DMS153 (cell line): ENCODE measurements at places on chromosomes 7 and 10.
A peak's percentile ranks its signal among the peaks of the same experiment; 100 is the strongest.

DNA sequence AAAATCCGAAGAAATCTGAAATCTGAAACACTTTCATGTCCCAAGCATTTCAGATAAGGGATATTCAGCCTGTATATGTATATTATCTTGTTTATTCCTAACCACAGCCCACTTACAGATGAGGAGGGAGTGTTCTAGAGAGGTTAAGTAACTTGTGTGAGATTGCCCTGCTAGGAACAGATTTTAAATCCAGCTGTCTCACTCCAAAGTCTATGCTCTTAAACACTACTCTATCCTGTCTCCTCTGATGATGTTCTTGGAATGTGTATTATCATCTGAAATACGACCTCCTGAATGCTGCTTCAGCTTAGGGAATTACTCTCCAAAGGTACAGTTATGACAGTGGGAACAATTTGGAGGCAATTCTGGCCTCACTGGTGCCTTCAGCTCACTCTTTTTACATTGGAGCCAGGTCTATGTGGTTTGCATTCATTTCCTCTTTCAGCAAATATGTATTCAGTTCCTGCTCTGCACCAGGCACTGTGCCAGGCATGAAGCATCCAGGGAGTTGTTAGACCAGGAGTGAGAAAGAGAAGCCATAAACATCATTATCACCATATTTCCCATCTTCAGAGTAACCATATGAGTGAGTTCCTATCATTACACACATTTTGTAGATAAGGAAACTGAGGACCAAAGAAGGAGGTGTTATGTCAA, 70.2 kb downstream of the NOC3L start:
- DNase-seq: no peak

- no peak for DNase-seq
Observed at GRCh38 chr10:90028312-90028711, 326.9 kb downstream of the KIF20B start.

GRCh38 chr7:122768827-122769226, 66.1 kb upstream of the RNF148 start:
- no peak for DNase-seq

- DNase-seq: no peak
Observed at GRCh38 chr10:70906953-70907636, 18.7 kb upstream of the PCBD1 start.

DNA sequence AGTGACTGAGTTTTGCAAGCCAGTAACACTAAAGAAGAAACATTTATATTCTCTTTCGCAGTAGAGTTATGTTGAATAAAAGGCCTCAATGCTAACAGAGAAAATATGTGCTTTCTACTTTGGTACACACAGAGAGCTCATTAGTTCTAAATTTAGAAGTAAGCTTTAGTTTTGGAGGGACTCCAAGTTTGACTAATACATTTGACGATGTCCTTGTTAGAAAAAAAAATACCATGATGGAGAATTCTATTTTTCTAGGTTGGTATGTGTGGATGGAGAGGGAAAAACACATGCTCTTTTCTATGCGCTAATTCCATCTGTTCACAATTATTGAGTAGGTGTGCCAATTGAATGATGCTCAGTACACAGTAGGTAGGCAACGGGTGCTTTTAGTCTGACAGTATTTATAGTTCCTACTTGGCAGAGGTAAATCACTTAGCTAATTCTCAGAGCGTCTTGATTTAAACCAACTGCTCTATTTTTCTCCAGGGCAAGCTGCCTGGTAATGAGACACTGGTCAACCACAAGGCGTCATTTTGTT, 327.2 kb upstream of the AKR1E2 start:
- peak; percentile 16 for DNase-seq

DNA sequence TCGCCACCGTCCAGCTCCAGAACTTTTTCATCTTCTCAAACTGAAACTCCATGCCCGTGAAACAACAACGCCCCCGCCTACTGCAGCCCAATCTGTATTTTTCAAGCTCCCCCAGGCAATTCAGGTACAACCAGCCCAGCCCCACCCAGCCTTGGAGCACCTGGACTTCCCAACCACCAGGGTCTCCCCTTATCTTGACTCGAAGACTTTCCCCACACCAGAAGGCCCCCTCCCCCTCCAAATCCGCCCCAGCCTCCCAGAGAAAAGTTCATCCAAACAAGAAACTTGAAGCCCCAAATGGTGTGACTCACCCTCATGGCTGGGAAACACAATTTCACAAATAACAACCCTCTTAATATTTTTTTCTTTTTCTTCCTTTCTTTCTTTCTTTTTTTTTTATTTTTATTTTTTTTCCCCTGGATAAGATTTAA, 10.6 kb downstream of the ZCCHC24 start:
- no peak for DNase-seq

GRCh38 chr7:36601601-36602000, 122.7 kb downstream of the AOAH start:
- no peak for DNase-seq

- DNase-seq: no peak
Observed at GRCh38 chr7:144534196-144534595, 130.7 kb upstream of the NOBOX start.

DNA sequence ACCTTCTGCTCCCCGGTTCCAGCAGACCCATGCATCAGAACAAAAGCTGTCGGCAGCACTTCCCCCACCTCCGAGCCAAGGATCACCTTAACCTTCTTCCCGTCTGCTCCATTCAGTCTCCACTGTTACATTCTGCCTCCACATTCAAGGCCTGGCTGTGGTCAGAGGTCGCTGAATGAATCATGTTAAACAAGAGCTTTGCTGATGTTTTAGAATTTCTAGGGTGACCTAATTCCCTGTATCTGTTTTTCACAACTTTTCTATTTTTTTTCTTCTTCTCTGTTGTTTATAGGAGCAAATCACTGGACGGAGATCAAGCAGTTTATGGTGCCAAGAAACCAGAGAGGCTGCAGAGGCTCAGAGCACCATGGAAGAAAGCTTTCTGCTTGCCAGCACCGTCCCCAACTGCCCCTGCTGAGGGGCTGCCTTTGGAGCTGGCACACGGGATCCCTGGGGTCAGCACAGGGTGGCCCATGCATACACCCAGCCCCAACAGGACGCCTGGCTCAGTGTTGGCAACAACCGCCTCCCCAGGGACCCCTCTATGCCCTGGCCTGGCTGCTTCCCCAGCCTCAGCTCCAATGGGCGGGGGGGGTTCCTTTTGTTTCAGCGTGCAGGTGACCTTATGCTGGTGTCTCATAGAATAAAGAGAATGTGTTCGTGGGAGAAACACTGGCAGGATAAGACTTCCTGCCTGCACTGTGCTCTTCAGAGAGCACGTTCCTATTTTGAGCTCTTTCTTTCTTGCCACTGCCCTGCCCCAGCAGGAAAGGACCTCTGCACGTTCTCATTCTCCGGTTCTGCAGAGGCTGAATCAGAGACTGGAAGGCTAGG, 182.7 kb upstream of the LYZL2 start:
- peak; percentile 10 for DNase-seq

DNA sequence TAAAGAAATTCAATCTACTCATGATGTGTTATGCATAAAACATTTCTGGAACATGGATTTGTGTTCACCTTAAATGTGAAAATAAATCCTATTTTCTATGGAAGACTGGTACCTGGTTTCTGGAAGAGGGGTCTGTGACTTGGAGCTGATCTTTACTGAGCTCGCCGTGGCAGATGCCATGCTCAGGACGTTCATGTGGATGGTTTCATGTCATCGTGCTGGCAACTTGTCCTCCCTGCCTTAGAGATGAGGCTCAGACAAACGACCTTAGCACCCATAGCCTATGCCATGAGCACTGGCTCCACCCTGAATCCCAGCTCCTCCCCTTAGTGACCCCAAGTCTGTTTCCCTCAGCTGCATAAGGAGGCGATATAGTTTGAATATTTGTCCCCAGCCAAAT, 7.3 kb downstream of the PPIF start:
- no peak for DNase-seq

DNA sequence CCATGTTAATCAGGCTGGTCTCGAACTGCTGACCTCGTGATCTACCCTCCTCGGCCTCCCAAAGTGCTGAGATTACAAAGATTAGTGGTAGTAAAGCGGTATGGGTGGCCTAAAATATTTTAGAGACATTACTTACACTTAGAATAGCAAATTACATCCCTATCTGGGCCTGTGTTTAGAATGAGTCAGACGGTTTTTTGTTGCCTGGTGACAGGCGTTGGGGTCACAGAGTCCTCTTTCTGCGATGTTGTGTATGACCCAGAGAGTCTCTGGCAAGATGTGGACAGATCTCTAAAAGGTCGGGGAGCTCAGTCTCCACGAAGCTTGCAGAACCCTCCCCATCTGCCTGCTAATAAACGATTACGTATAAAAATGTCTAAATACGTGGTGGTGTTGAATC, 39.6 kb upstream of the PRKCQ start:
- DNase-seq: no peak

DNA sequence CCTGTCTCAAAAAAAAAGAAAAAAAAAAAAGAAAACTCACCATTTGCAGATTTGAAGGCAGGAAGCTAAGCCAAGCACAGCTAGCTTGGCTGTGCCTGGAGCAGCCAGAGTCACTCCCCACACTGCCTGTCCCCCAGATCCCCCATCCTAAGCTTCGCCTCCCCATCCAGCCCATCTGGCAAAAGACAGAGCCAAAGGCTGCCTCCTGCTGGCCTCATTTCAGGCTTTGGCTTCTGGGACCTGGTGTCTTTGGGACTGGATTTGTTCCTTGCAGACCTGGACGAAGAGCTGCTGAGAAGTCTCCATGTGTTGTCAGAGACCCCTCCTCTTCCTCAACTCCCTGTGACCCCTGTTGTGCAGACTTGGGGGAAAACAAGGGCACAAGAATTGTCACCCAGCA, 8.1 kb downstream of the ASL start:
- no peak for DNase-seq

GRCh38 chr10:46298477-46299285, 11.9 kb downstream of the ANTXRL start:
- no peak for DNase-seq

GRCh38 chr7:96738705-96739104, 29.1 kb upstream of the SEM1 start:
- DNase-seq: no peak

DNA sequence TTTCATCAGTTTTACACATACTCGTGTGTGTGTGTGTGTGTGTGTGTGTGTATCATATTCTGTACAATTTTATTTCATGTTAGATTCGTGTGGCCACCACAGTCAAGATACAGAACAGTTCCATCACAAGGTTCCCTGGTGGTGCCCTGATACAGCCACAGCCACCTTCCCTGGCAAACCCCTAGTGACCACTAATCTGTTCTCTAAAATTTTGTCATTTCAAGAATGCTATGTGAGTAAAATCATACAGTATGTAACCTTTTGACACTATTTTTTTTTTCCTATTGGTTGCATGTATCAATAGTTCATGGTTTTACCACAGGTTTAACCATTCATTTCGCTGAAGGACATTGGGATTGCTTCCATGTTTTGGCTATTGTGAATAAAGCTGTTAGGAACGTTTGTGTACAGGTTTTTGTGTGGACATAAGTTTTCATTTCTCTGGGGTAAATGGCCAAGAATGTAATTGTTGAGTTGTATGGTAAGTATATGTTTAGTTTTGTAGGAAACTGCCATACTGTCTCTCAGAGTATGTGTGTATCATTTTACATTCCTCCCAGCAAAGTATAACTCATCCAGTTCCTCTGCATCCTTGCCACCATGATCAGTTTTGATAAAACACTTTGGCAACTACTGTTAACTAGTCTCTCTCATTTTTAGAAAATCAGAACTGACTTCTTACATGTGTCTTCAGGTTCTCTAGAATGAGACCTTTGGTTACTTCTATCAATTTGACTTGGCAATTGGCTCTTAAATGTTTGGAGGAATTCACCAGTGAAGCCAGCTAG, 20.6 kb downstream of the KLHDC10 start:
- DNase-seq: no peak

DNA sequence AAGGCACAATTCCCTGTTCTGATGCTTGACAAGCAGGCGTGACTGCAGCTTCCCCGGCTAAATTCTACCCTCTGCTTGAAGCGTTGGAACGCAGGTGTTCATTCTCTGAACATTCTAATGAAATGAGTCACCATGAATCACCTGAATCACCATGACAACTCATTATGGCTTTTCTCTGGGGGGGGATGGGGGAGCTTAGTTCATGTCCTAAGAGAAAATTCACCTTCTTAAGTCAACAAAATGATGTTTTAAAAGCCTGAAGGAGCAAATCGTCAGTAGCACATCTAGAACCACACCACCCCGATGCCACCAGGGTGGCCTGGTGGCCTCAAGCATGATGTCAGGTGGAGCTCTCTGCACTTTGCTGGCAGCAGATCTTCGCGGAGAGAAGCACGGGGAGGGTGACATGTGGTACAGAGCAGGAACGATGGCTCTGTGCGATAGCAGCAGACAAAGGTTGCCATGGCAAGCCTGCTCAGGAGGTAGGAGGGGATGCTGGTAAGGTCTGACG, 33.7 kb downstream of the DDC start:
- peak; percentile 88 for DNase-seq

GRCh38 chr7:16129431-16130110, 291.8 kb downstream of the CRPPA start:
- DNase-seq: no peak

GRCh38 chr10:13915710-13916109, 328.9 kb downstream of the PRPF18 start:
- no peak for DNase-seq

DNA sequence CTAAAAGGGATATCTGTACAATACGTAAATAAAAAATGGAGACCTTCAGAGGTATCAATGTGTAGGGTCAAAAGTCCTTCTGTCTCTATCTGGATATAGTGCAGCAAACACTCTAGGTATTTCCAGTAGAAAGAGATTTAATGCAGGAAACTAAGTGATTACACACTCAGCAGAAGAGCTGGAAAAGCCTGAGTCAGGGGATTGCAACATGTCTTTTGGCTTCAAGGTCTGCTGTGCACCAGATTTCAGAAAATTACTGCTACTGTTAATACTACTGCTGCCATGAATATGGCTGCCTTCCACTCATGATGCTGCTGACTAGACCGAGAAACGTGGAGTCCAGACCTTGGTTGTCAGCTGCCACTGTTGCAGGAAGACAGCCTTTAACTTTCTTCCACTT, 94.9 kb upstream of the DLX6 start:
- DNase-seq: no peak

GRCh38 chr10:114550756-114551635, 107.1 kb downstream of the ABLIM1 start:
- peak; percentile 82 for DNase-seq

- DNase-seq: no peak
Observed at GRCh38 chr10:95332666-95333249, 42.0 kb upstream of the PDLIM1 start.

- DNase-seq: no peak
Observed at GRCh38 chr10:80051993-80052392, 26.5 kb upstream of the TMEM254 start.

- no peak for DNase-seq
Observed at GRCh38 chr10:125002047-125002422, 60.1 kb downstream of the ZRANB1 start.

DNA sequence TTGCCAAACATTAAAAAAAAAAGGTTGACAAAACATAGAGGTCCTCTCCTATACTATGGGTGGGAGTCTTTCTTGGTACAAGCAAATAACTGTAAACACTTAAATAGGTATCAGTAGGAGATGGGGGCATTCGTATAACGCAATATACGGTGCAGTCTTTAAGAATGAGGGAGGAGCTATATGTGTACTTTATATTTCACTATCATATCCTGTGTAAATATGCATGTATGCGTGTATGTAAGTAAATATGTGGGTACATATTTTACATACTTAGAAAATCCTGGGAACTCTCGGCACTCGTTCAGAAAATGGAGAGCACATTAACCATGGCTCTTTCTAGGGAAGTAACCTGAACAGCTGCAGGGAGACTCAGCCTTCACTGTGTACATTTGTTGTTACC, 82.0 kb upstream of the LRRC18 start:
- DNase-seq: no peak
